Epithelial cell of proximal tubule (primary cell): ENCODE measurements at places on chromosomes 11 and 22. TPM values are rescaled to one million over a fixed set of nuclear protein-coding genes. Genes with fewer than 3 reads are reported as not detected.

The MUC6 gene
- not detected in 2 replicates for total RNA-seq

The SLC22A8 gene
- not detected in 2 replicates for total RNA-seq

- DNase-seq: peak; percentile 54
Observed at GRCh38 chr22:21942407-21943343, 10.0 kb downstream of the PPM1F start.

- peak; percentile 18 for DNase-seq
Observed at GRCh38 chr11:1557904-1558774, 13.9 kb downstream of the DUSP8 start.
